SJSA1 (cell line): ENCODE measurements at places on chromosomes 6 and 20.

DNA sequence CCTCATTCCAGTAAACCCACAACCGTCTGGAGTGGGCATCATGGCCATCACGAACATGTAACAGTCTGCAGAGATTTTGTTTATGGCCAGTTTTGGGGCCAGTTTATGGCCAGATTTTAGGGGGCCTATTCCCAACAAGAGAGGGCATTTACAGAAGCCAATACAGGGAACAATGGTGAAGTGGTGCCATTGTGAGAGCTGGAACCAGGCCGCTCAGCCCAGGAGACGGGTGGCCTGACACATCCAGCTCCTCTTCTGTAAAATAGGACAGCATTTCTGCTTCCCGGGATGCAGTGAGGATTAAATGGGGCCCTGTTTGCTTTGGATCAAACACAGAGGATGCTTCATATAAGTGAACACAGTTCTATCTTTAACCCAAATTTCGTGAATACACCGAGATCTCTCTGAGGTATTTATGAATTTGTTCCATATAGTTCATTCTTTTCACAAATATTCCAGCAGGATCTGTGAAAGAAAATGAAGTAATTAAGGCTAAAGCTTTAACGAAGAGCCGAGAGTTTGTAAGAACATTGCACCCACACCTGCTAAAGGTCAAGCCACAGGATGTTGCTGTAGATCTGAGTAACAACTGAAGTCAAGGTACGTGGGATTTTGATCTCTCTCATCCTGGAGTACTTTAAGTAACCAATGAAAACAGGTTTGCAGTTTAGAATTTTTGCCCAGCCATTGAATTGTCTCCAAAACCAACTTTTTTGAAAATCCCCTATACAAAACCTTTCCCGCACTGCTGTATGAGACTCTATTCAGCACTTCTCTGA is 14.5 kb upstream of the SIRPG start:
- H3K27me3 ChIP-seq: peaks cover 20% of the 10 kb centered on the region
- no peak for DNase-seq
- H3K4me1 ChIP-seq: no peaks in the 10 kb centered on the region
- H3K36me3 ChIP-seq: no peaks in the 10 kb centered on the region
- H3K4me3 ChIP-seq: no peak overlapping the region

GRCh38 chr6:31899215-31899614 is 1.7 kb upstream of the EHMT2 start:
- H3K27ac ChIP-seq: no peak overlapping the region
- H3K4me1 ChIP-seq: peaks cover 29% of the 10 kb centered on the region
- H3K36me3 ChIP-seq: peaks cover 25% of the 10 kb centered on the region
- H3K4me3 ChIP-seq: no peak overlapping the region
- H3K27me3 ChIP-seq: no peaks in the 10 kb centered on the region

- peaks cover 7% of the 10 kb centered on the region for H3K27me3 ChIP-seq
- no peak overlapping the region for H3K27ac ChIP-seq
- H3K36me3 ChIP-seq: peaks cover 4% of the 10 kb centered on the region
- DNase-seq: no peak
- peaks cover 20% of the 10 kb centered on the region for H3K4me1 ChIP-seq
Measured at GRCh38 chr20:3171391-3172125, 1.8 kb downstream of the LZTS3 start.

DNA sequence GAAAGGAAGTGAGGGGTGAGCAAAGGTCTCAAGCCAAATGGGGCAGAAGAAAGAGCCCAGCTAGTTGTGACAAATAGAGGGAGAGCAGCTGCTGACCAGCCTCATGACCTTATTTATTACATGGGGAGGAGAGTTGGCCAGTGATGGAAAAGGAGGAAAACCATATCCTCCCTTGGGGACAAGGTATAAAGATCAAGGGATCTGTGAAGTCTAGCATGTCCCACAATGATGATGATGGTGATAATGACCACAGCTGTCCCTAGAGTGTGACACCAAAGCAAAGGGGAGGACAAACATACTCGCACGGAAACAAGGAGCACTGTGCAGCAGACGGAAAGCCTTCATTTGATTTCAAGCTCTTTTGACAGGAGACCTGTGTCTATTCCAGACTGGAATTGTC is 190.4 kb upstream of the MCHR2 start:
- H3K27ac ChIP-seq: no peak overlapping the region
- H3K4me1 ChIP-seq: no peaks in the 10 kb centered on the region
- H3K36me3 ChIP-seq: no peaks in the 10 kb centered on the region
- no peaks in the 10 kb centered on the region for H3K27me3 ChIP-seq

DNA sequence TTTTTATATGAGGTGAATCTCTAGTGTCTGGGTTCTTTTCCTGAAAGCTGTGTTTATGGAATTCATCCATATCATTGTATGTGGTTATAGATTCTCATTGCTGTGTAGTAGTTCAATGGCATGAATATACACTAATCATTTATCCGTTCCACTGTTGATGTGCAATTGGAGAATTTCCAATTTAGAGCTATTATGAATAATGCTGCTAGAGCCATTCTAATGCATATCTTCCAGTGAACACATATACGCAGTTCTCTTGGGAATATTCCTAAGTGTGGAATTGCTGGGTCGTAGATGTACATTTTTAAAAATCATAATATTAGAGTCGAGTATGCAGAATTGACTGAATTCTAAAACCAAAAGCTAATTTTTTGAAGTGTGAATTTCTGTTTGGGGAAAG is 327.5 kb upstream of the JAG1 start:
- peak overlapping the region; percentile 85 for H3K27ac ChIP-seq
- no peaks in the 10 kb centered on the region for H3K36me3 ChIP-seq
- DNase-seq: no peak
- H3K27me3 ChIP-seq: no peaks in the 10 kb centered on the region
- peaks cover 26% of the 10 kb centered on the region for H3K4me1 ChIP-seq

- no peak overlapping the region for H3K4me3 ChIP-seq
- H3K27ac ChIP-seq: no peak overlapping the region
- H3K36me3 ChIP-seq: no peaks in the 10 kb centered on the region
- DNase-seq: no peak
Measured at GRCh38 chr6:159357211-159357915, 188.2 kb downstream of the FNDC1 start.

DNA sequence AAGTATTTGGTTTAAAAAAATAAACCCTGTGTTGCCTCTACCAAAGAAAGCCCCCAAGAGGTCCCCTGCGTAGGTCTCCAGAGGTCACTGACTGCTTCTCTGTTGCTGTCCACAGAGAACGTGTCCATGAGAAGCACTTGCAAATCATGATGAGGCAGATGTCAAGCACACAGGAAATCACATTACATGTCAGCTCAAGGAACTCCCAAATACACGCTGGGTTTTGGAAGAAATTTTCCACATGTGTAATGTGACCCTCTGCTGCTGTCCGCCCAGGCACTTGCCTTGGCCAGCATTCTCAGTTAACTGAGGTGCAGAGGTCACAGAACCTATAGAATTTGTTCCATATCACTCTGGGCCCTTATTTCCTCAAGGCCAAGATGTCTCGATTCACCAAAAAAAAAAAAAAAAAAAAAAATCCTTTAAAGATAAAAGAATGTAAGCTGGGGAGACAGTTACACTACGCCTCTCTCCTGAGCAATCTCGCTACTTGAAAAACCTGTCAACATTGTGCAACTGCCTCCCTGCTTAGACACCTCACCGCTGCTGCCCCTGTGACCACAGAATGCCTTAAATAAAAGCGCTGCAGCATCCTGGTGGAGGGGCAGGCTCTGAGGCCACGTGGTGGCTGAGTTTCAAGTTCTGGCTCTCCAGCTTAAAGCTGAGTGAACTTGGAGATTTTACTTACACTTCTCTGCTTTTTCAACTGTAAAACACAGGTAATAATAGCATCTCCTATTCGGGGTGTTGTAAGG is 42.3 kb downstream of the SLC22A23 start:
- H3K36me3 ChIP-seq: no peaks in the 10 kb centered on the region
- H3K27ac ChIP-seq: no peak overlapping the region
- H3K4me3 ChIP-seq: no peak overlapping the region

DNA sequence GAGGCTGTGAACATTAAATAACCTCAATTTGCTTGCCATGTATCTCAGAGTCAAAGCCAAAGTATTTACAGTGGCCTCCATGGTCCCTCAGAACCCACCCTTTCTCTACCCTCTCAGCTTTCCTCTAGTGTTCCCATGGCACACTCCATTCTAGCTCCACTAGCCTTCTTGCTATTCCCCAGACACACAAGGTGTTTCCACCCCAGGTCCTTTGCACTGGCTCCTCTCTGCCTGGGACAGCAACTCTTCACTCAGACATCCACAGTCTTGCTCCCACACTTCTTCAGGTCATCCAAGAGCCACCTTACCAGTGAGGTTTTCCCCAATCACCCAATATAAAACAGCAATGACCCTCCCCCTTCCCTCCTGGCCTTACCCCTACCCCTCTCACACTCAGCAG is 56.5 kb upstream of the PLEKHG1 start:
- H3K36me3 ChIP-seq: no peaks in the 10 kb centered on the region
- H3K27me3 ChIP-seq: peaks cover 4% of the 10 kb centered on the region; the same call in 1 of the 2 replicates
- no peak overlapping the region for H3K4me3 ChIP-seq
- no peak for DNase-seq
- H3K27ac ChIP-seq: no peak overlapping the region
- H3K4me1 ChIP-seq: no peaks in the 10 kb centered on the region

GRCh38 chr6:140623498-140623897 is 1249.0 kb upstream of the CITED2 start:
- H3K4me3 ChIP-seq: no peak overlapping the region
- no peaks in the 10 kb centered on the region for H3K27me3 ChIP-seq
- H3K4me1 ChIP-seq: no peaks in the 10 kb centered on the region
- no peaks in the 10 kb centered on the region for H3K36me3 ChIP-seq

DNA sequence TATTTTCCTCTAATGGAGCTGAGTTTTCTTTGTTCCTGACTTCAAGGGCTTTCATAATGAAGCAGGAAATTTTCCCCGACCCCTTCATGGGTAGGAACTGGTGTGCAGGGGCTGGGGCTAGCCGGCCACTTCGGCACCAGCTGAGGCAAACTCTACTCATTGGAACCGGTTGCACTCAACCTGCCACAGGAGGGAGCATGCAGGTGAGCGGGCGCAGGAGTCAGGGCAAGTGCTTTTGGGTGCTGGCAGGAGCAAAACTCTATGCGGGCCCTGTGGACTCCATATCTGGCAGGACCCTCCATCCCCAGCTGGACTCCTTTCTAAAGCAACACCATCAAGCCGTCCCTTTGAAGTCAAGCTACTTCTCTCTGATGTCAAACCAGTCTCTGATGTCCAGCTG is 244.2 kb downstream of the EPM2A start:
- no peak for DNase-seq
- no peaks in the 10 kb centered on the region for H3K27me3 ChIP-seq
- no peaks in the 10 kb centered on the region for H3K36me3 ChIP-seq
- no peak overlapping the region for H3K4me3 ChIP-seq
- no peak overlapping the region for H3K27ac ChIP-seq
- H3K4me1 ChIP-seq: no peaks in the 10 kb centered on the region

DNA sequence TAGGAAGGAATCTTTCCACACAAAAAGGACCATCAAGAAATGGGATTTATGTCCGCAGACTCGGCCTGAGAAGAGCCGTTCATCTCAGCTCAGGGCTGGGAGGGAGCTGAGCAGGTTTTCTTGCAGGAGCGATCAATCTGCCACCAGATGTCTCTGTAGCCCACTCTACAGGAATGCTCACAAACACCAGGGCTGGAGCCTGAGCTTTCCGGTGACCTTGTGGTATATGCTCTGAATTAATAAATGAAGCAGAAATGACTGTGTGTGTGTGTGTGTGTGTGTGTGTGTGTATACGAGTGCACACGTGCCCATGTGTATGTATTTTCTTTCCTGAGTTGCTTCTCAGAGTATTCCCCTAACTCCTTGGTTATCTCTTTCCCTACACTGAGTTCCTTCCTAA is 12.0 kb downstream of the CD83 start:
- H3K4me3 ChIP-seq: no peak overlapping the region
- no peaks in the 10 kb centered on the region for H3K4me1 ChIP-seq
- H3K36me3 ChIP-seq: no peaks in the 10 kb centered on the region
- H3K27ac ChIP-seq: no peak overlapping the region
- no peaks in the 10 kb centered on the region for H3K27me3 ChIP-seq

- H3K27me3 ChIP-seq: no peaks in the 10 kb centered on the region
- peak; percentile 28 for DNase-seq
- H3K36me3 ChIP-seq: no peaks in the 10 kb centered on the region
- H3K27ac ChIP-seq: no peak overlapping the region
- H3K4me3 ChIP-seq: no peak overlapping the region
Measured at GRCh38 chr6:33160728-33161344, 31.4 kb downstream of the COL11A2 start.

DNA sequence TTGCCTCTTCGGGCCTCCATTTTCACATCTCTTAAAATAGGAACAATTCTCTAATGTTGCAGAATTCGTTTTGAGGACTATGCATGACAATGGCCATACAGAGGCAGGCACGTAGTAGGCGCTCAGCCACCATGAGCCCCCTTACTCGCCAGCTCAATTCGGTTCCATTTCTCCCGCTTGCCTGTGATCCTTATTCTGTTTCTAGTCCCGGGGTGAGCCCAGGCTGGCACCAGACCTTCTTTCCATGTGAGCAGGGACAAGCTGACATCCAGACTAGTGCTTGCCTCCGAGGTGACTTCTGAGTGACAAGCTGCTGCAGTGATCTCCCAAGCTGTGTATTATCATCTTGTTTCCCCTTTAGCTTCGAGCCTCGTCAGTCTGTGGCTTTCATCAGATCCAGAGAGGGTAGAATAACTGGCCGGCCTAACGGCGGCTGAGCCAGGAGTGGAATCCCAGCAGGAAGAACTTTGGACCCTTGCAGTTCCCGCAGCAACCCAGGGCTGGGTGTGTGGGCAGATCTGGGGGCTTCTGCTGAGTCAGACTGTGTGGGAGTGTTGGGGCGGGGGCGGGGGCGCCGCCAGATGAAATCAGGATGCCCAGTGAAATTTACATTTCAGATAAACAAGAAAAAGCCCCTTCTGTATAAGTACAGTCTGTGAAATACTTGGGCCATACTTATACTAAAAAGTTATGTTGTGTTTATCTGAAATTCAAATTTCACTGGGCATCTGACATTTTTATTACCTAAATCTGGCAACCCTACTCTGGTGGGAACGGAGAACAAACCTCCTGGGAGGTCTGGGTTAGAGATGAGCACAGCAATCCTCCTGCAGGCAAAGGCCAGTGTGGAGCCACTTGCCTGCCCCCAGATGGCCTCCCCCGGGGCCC is 10.9 kb downstream of the BANF2 start:
- H3K27me3 ChIP-seq: no peaks in the 10 kb centered on the region
- peak; percentile 94 for DNase-seq
- peak overlapping the region; percentile 86 for H3K27ac ChIP-seq
- peak overlapping the region; percentile 17 for H3K4me3 ChIP-seq
